ENCODE measurements at places on chromosomes 12 and 14.

DNA sequence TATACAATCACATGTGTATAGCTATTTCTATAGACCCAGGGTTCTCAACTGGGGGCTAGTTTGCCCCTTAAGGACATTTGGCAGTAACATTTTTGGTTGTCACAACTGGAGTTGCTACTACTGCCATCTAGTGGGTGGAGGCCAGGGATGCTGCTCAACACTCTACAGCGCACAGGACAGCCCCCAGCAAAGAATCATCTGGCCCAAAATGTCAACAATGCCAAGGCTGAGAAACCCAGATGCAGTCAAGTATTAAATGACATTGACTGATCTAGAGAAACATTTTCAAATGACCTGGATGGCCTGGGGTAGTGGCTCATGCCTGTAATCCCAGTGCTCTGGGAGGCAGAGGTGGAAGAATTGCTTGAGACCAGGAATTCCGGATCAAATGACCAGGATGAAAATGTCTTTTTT is 5.8 kb downstream of the WSB2 start:
- DNase-seq = peak; percentile 46

DNA sequence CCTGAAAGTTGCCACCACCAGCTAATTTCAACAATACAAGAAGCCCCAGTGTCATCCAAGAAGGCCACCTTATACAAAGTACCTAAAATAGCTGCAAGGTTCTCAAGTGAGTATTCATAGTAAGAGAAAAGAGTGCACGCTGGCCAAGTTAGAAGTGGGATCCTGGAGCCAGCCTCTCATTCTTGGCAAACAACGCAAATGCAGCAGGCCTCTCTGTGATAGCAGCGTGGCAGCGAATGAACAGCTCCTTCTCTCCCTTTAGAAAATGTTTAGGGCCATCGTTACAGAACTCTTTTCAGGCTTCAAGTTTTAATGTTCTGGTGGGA is 78.0 kb upstream of the IFNG-AS1 start:
- no peak for DNase-seq

GRCh38 chr12:94208622-94208966 is 60.2 kb downstream of the PLXNC1 start:
- DNase-seq = no peak

DNA sequence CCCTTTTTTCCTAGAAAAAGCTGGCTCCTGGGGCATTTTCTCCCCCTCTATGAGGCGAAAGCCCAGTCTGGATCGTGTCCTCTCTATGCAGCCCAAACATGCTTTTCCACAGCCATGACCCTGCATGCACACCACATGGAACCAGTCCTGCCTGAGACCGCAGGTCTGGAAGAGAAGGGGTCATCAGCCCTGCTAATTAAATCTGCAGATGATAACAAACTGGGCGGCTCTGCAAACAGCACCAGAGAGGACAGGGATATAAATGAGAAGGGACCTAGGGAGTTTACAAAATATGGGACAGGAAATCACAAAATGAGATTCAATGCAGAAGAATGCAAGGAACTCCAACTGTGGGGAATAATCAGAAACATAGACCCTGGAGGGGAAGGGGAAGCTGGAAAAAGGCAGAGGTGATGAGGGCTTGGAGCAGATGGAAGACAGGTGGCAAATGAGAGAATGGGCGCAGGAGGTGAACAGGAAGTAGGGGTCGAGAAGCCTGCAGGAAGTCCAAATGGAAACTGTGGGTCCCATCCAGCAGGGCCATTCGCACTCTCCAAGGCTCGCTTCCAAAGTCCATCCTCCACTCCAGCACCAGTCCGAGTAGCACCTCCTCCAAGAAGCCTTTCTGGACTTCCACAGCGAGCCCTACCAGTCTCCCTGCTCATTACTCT is 76.3 kb downstream of the ANO2 start:
- peak; percentile 13 for DNase-seq

- DNase-seq = no peak
Measured at GRCh38 chr14:88616697-88617096, 53.9 kb downstream of the ZC3H14 start.

- DNase-seq = no peak
Measured at GRCh38 chr12:77615332-77615731, 215.4 kb upstream of the NAV3 start.

DNA sequence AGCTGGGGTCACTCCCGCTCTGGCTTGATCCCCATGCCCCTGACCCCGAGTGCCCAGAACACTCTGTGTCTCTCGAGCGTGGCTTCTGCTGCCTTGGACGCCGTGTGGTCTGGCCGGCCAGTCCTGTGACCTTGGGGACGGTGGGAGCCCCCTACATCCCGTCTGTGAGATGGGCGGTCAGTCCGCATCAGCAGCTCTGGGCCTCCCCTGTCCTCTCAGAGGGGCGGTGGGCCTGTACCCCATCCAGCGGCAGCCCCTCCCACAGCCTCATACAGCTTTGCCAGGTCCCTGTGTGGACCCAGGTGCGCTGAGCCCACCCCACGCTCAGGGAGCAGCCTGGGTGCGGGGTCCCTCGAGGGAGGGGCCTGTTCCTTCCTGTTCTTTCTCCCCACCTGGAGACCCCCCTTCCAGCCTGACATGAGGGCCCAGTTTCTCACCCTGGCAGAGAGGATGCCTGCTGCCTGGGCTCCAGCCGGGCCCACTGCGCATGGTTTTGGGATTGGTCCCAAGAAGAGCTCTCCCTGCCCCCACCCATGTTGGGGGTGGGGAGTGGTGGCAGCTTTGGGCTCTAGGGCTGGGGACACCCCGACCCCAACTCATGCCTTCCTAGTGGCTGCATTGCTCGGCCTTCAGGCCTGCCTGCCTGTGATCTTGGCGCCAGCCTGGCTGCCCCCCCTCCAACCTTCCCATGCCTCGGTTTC is 1.5 kb downstream of the MTA1 start:
- no peak for DNase-seq

GRCh38 chr14:99744199-99744872 is 48.9 kb upstream of the EML1 start:
- DNase-seq = peak; percentile 88

GRCh38 chr14:78598046-78598920 is 428.1 kb downstream of the NRXN3 start:
- DNase-seq = peak; percentile 65

DNA sequence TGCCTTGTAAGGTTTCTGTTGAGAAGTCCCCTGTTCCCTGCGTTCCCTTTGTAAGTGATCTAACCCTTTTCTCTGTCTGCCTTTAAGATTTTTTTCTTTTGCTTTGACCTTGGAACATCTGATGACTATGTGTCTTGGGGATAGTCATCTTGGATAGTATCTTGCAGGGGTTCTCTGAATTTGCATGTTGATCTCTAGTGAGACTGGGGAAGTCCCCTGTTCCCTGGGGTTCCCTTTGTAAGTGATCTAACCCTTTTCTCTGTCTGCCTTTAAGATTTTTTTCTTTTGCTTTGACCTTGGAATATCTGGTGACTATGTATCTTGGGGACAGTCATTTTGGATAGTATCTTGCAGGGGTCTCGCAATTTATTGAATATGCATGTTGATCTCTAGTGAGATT is 38.2 kb upstream of the TMX1 start:
- no peak for DNase-seq

DNA sequence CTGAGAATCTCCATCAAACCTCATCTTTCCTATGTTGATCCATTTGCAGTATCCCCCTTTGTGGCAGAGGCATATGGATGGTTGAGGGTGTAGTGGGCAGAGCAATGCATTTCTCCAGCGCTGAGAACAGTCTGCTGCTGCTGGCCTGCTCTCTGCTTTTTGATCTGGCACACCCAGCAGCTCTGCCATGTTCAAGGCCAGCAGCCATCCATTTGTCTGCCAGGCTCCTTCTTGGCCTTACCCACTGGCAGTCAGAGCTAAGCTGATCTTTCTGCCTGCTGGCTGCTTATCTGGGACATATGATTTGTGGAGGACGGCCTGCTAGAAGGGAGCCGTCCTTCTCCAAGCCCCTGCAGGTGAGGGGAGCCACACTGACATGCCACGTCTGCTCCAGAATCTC is 17.0 kb downstream of the NPC2 start:
- no peak for DNase-seq

DNA sequence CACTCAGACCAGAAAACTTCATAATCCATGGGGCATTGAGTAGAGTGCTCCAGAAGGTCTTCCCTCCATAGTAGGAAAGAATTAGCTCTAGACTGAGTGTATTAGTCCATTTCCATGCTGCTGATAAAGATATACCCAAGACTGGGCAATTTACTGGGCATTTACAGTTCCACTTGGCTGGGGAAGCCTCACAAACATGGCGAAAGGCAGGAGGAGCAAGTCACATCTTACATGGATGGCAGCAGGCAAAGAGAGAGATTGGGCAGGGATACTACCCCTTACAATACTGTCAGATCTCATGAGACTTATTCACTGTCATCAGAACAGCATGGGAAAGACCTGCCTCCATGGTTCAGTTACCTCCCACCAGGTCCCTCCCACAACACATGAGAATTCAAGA is 300.6 kb upstream of the TMEM132C start:
- DNase-seq = no peak

DNA sequence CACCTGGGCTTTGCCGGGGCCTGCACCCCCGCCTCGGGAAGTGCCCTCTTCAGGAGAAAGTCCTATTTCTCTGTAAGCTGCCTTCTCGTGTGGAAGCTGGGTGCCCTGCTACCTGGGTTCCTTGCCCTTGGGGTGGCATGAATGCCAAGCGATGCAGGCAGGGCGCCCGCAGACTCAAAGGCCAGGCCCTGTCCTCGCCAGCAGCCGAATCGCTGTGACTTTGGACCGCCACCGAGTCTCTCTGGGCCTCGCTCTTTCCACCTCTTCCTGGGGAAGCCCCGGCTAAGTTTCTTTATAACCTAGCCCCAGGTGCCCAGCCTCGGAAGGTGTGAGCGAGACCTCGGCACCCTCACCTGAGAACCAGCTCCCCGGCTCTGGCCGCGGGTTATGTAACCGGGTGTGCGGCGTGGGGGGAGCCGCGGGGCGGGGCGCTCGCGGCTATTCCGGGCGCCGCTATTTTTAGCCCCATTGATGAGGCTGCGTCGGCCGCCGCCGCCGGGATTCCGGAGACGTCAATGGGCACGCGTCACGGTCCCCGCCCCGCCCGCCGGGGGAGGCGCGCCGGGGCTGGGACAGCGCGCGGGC is 14.6 kb upstream of the NR4A1 start:
- peak; percentile 78 for DNase-seq

- peak; percentile 74 for DNase-seq
Measured at GRCh38 chr12:65867394-65867793, 43.1 kb downstream of the HMGA2 start.

DNA sequence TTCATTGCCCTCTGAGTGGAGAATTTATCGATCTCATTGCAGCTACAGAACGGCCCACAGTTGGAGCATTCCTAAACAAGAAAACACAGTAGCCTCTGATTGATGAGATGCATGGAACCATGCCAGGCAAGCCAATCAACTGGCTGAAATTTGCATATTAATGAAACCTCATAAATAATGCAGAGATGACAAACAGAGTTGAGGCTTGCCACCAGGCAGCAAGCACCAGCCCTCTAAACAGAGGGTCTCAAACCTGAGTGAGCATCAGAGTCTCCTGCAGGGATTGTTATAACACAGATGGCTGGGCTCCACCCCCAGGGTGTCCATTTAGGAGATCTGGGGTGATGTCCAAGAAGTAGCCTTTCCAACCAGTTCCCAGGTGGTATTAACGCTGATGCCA is 60.9 kb upstream of the CMKLR1 start:
- no peak for DNase-seq

All from fibroblast of skin of scalp (primary cell).